ENCODE measurements at places on chromosomes 2 and 18.

GRCh38 chr2:159084384-159085370 lies 116.2 kb downstream of the TANC1 start:
- DNase-seq: no peak

- DNase-seq: no peak
Measured at GRCh38 chr2:205138735-205139134, 543.6 kb upstream of the NRP2 start.

DNA sequence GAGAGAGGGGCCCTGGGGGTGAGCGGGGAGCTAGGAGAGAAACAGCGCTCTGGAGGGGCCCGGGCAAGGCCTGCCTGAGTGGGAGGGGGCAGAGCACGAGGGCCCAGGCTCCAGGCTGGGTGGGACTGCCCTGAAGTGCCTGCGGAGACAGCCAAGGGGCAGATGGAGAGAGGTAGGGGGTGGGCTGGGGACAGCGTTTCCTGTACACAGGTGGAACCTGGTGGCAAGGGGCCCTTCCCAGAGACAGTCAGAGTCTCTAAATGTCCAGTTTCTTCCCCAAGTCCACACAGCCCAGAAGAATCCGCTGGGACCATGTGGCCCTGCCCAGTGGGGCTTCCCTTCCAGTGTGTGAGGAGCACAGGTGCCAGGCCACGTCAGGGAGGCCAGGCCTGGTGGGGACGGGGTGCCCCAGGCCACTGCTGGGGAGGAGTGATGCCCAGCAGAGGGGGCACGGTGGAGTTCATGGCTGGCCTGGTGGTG lies 1.7 kb upstream of the GPR35 start:
- DNase-seq: no peak

- no peak for DNase-seq
Measured at GRCh38 chr2:238081150-238081549, 19.0 kb upstream of the ESPNL start.

- no peak for DNase-seq
Measured at GRCh38 chr2:105504459-105504858, 105.6 kb upstream of the FHL2 start.

DNA sequence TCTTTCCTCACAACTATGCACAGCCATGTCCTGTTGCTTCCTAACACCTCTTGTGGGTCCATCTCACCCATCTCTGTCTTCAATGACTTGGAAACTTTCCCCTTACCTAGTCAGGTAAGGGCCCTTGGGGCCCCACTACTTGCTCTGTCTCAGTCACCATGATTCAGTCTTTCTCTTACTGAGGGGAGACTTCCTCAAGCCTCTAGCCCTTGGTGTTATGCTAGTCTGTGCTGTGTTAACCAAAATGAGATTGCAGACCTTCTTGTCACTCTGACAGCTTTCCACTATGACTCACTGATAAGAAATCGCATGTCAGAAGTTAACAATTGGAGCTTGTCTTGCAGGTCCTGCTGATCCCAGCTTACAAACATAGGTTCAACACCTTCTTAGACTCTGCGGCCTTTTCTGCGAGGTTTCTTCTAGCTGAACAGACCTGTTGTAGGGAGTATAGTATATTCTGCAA lies 65.3 kb downstream of the WDR75 start:
- no peak for DNase-seq

GRCh38 chr2:9952286-9952737 lies 819 bp downstream of the GRHL1 start:
- no peak for DNase-seq

GRCh38 chr2:23363831-23364230 lies 21.1 kb upstream of the KLHL29 start:
- no peak for DNase-seq

GRCh38 chr2:190162851-190163250 lies 100.3 kb upstream of the MSTN start:
- no peak for DNase-seq

GRCh38 chr18:3139406-3139805 lies 80.4 kb downstream of the MYOM1 start:
- no peak for DNase-seq

DNA sequence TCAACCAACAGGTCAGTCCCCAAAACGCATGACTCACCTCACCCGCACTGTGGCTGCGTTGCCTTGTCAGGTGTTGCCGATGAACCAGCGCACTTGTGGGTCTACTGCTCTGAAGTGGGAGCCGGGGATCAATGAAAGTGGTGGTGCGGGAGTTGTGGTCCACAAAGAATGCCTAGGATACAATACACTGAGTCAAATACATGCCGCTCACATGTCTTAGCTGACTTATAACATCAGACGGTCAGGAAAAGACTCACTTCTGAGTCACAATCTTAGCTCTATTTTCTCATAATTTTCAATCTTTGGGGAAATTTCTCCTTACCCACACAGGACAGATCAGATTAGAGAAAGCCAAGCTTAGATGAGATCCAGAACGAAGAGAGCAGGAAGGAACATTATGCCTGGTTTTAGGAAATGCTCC lies 107.1 kb upstream of the STK17B start:
- no peak for DNase-seq

GRCh38 chr18:79322441-79322840 lies 73.3 kb upstream of the NFATC1 start:
- no peak for DNase-seq

- DNase-seq: no peak
Measured at GRCh38 chr18:76757335-76757734, 65.0 kb upstream of the ZNF236 start.

GRCh38 chr2:241925821-241926441 lies 56.4 kb downstream of the RTP5 start:
- DNase-seq: no peak

DNA sequence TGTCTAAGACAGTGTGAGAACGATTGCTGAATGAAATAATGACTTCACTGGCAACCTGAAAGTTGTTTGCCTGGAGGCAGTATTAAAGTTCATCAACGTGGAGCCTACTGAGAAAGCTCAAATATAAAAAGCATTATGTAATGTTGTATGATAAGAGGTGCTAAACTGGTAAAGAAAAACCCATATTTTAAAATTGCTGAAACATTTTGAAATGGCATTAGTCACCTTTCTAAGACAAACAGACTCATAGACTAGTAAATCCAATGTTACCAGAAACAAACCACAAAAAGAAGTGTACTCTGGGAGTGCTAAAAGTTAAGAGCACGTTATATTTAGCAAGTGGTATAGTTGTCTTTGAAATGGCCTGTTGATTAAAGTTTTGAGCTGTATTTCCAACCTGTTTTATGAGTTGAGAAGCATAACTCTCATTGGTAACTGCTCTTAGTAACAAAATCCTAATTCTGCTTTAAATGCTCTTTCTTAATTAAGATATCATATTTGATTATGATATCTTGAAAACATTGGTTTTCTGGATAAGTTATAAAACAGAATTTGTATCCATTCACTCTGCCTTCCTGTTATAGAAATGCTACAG lies 62.7 kb downstream of the CYP1B1 start:
- no peak for DNase-seq

- no peak for DNase-seq
Measured at GRCh38 chr2:188512456-188512855, 220.8 kb downstream of the GULP1 start.
